NCI-H1436 treated with DMSO at 0.1 percent for 48 hours (cell line): ENCODE measurements at places on chromosomes 1 and 21.

DNA sequence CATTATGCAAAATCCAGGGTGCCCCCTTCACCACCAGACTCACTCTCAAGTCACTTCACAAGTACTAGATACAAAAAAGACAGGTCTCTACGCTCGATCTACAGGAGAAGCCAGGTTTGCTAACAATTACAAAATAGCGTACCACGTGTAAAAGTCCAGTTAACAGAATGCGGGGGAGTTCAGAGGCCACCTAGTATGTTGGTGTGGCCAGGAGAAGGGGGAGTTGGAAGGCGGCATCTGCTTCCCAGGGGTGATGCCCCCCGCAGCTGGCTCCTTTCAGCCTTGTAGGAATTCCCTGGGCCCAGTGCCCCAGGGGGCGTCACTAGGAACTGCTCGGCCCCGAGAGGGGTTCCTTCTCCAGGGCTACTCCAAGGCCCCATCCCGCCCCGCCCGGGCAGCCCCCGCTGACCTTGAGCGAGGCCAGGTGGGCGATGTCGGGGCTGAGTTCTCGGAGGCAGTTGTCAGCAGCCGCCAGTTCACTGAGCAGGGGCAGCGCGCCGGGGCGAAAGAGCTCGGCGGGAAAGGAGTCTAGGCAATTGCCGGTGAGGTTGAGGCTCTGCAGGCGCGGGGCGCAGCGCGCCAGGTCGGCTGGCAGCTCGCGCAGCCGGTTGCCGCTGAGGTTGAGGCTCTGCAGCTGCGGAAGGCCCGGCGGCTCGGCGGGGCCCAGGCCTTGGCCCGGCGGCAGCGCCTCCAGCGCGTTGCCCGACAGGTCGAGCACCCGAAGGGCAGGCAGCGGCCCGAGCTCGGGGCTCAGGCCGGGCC lies 664 bp downstream of the LRRC47 start:
- no peak for DNase-seq

- no peak for DNase-seq
These were observed 956 bp downstream of the URB2 start for GRCh38 chr1:229627003-229627402.

GRCh38 chr1:33849211-33849610 lies 14.7 kb upstream of the HMGB4 start:
- DNase-seq = no peak

DNA sequence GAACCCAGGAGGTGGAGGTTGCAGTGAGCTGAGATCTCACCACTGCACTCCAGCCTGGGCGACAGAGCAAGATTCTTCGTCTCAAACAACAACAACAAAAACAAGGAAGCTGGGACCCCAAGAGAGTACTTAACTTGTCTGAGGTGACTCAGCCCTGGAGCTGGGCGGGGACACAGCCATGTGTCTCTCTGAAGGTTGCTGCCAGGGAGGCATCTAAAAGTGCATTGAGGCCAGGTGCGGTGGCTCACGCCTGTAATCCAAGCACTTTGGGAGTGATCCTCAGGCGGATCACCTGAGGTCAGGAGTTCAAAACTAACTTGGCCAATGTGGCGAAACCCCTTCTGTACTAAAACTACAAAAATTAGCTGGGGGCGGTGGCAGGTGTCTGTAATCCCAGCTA lies 7.7 kb downstream of the IFI6 start:
- no peak for DNase-seq

DNA sequence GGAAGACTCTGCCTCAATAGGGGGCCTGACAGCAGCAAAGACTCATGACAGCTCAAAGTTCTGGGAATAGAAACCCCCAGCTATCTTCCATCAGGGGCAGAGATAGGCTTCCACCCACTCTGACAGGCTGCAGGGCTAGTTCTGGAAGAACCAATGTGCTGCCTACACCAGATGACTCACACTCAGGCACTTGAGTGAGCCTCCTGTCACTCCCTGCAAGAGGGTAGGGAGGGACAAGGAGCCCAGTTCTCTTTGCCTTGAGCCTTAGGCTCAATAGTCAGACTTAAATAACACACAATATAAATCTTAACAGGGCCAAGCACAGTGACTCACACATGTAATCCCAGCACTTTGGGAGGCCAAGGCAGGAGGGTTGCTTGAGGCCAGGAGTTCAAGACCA lies 386.4 kb downstream of the HHAT start:
- no peak for DNase-seq

DNA sequence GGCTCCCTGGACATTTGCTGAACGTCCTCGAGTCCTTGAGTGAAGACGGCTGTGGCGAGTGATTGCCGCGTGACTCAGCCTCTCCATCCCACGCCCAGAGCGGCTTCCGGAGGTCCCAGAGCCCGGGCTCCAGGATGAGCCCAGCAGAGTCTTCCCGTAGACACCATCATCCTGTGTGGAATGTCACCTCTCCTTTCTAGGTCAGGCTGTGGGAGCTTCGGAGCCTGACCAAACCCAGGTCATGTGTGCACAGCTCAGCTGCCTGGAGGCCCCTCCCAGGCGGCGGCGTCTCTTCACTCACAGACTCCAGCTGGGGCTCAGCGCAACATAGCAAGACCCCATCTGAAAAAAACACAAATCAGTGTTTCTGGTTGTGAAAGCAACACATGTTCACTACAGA lies 38.2 kb downstream of the PRKCZ start:
- no peak for DNase-seq

DNA sequence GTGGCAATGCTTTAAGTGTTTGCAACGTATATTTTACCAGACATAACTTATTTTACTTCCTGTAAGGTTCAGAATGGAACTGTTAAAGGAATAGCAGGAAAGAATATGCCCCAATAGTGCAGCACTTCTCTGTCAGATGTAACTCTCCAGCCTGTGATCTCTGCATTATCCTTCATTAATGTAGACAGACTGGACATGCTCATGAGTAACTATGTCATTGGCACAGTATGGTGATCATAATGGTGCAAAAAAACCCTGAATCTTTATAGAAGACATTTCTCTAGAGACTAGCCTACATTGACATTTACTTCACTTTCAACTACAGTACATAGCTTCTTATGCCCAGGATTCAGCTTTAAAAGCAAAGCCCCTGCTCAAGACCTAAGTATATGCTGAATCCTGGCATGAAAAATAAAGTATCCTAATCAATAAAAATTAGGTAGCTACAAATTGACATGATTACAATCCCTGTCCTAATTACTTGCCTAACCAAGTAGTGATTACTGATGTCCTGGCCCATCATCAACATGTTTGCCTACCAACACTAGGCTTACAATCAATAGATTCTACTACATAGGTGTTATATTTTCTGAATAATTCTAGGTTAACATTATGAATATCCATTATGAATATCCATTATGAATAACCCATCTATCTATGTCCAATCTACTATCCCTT lies 13.9 kb downstream of the COX20 start:
- DNase-seq = no peak

DNA sequence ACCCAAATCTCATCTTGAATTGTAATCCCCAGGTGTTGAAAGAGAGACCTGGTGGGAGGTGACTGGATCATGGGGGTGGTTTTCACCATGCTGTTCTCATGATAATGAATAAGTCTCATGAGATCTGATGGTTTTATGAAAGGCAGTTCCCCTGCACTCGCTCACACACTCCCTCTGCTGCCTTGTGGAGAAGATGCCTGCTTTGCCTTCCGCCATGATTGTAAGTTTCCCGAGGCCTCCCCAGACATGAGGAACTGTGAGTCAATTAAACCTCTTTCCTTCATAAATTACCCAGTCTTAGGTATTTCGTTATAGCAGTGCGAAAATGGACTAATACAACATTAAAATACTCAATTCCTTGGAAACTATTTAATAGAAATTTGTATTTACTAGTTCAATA lies 99.2 kb downstream of the PROX1 start:
- DNase-seq = no peak

DNA sequence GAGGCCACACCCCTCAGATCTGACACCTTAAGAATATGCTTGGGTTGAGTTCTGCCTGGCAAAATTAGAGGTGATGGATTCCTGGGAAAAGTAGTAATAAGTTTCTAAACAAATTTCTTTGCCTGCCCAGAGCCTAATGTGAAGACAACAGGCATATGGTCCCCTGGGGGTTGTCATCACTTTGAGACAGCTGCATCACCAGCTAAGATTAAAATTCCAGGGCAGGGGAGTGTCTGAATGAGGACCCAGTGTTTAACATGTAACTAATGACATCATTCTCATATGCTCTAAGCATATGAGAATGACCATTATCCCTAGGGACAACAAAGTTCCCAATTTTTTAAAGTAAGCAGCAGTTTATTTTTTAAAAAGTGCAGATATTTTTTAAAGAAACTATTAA lies 432.2 kb downstream of the PCP4 start:
- DNase-seq = no peak

DNA sequence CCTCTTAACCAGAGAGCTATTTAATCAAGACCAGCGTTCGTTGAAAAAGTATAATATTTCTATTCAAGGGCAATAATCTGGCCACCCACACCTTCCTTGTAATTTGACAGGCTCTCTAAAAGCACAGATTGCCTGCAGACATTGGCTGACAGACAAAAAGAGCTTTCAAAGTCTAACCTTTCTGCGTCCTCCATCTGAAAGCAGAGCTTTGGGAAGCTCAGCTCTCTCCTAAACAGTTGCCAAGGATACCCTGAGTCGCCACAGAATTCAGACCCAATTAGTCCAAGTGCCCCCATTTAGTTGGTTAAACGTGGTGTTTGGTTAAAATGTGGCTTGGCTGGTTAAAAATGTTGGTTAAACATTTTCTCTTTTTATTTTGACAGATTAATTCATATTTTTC lies 33.7 kb upstream of the PLA2G2C start:
- DNase-seq = peak; percentile 56

GRCh38 chr21:38869946-38870345 lies 64.2 kb downstream of the ETS2 start:
- DNase-seq = no peak

DNA sequence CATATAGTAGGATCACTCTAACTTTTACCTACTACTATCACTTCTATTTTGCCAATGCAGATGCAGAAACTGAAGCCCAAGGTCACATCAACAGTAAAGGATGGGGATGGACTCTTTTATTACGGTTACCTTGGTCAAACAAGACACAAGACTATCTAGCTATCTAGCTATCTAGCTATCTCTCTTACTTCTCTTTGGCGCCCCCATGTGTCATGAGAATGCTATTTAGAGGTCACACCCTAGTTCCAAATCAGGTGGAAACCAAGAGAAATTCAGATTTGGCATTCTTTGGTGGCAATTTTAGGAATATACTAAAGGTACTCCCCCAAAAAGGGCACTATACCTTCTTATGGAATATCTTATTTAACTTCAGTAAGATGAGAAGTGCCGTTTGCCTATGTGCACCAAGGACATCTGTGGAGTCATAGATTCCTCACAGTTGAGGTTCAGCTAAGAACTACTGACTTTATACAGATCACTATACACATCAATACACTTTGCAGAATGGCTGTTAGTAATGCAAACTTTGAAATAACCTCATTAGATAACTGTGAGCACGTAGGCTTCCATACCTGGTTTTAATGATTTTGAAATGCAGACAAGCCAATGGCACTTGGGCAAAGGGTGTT lies 6.7 kb downstream of the ZNF648 start:
- no peak for DNase-seq

GRCh38 chr1:199735660-199736059 lies 291.9 kb upstream of the NR5A2 start:
- no peak for DNase-seq

- DNase-seq = no peak
These were observed 35.0 kb upstream of the ROR1 start for GRCh38 chr1:63738772-63739171.

DNA sequence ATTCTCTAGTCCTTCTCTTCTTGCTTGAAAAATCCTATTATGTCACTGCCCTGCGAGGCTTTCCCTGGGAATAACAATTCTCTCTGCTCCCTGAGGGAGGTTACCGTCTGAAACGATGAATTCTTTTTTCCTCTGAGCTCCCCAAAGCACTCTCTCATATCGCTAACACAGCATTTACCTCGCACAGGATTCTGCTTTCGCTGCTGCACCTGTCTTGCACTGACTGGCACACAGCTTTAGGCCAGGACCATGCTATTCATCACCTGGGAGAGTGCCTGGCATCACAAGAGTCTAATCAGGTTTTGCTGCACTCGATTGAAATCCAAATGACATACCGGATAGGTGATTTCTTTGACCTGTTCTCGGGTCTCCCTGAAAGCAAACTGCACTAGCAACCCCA lies 52.8 kb upstream of the GNG4 start:
- DNase-seq = no peak

GRCh38 chr1:199862047-199862446 lies 165.5 kb upstream of the NR5A2 start:
- no peak for DNase-seq
